AG08395 (cell line): ENCODE measurements at places on chromosomes 4 and X.
A peak's percentile ranks its signal among the peaks of the same experiment; 100 is the strongest.

DNA sequence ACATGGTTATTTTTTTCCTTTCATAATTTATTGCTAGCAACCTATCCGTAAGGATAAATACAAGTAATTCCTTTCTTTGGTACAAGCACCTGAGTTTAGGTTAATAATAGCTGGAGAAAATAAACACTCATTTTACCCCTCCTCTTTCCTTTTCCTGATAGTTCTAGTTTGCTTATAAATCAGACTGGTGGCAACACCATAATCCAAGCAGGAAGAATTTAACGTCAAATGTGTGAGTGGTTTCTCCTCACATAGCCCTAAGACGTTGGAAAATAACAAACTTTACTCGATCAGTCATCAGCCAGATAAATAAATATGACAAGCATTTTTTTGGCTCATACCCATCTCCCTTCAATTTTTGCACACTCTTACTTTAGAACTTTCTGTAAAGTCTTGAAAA, 190.3 kb upstream of the FAM241A start:
- no peak for DNase-seq

- no peak for DNase-seq
Observed at GRCh38 chrX:19659929-19660328, 144.6 kb upstream of the MAP3K15 start.

GRCh38 chrX:133658293-133658911, 243.1 kb upstream of the GPC4 start:
- no peak for DNase-seq

DNA sequence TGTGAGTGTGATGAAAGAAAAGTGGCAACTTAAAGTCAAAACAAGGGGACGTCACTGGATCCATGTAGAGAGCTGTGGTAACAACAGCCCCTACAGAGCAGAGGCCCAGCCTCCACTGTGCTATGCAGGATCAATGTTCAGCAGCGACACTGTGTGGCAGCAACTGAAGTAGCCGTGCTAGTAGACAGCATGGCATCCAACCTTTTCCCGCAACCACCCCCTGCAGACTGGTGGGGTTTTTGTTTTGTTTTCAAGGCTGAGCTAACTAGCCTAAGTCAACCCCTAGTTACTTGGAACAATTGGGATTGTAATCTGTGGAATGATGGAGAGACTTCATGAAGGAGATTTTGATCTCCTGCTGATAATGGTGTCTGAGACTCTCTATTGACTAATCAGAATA, 44.4 kb upstream of the PPARGC1A start:
- no peak for DNase-seq

GRCh38 chr4:40957281-40957680, 207.5 kb downstream of the NSUN7 start:
- no peak for DNase-seq

- no peak for DNase-seq
Observed at GRCh38 chrX:108025954-108026600, 18.8 kb upstream of the VSIG1 start.

DNA sequence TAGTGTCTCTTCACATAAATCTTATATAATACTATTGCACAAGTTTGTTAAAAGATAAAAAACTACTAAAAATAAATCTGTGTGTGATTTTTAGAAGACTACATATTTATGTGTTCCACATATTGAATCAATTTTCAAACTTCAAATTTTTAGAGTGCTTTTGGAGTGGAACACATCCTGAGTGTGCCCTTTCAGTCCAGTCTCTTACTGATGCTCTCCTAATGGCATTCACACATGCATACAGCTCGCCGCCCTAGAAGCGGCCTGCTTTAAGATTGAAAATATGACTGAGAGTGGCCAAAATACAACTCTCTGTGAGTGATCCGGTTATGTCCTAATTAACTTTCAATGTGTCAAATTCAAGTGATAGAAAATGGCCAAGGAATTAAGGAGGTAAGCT, 628.8 kb downstream of the ANKRD50 start:
- DNase-seq = no peak

DNA sequence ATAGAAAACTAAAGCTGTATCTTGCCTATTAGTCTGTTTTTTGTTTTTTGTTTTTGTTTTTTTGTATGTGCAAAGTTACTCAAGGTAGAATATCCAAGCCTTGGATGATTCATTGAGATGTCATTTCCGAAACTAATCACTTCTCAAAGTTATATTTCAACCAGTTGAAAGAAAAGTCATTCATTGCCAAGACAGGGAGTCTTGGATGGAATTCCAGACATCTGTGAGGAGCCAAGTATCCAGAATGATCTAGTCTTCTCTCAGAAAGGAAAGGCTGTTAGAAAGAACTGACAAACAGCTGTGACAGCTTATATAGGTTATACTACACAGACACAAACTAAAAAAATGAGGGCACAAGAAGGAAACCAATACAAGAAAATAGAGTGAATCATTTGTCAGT, 141.1 kb upstream of the NDST3 start:
- no peak for DNase-seq

DNA sequence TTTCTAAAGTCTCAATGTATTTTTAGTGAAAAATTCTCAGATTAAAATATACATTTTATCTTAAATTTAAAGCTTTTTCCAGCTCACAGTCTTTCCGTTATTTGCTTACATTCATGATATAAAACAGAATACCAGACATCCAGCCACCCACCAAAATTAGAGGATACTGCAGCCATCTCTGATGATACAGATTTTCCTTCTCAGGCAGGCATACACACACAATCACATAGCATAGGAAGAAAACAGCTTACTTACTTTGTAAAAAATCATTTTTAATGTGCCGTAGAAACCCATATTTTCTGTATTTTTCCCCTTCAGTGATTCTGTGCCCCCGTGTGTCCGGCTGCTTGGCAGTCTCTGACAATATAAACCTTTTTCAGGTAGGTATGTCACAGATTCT, 183.7 kb downstream of the FBXW7 start:
- no peak for DNase-seq

DNA sequence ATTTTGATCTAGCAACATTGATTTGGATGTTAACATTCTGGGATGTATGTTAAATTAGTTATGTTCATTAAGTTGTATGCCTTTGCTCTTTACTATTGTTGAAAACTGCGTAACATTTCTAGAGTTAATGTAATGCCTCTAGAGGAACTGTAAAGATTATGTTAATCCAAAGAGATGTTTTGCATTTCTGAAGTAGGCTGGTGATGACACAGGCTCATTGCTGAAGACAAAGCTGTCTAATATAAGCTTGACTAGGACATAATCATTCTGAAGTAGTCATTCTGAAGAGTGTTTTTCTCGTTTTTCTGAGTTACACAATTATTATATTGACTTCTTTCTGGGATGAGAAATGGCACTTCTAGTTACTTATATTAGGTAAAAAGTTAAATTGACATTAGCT, 72.9 kb downstream of the LRP2BP start:
- no peak for DNase-seq

DNA sequence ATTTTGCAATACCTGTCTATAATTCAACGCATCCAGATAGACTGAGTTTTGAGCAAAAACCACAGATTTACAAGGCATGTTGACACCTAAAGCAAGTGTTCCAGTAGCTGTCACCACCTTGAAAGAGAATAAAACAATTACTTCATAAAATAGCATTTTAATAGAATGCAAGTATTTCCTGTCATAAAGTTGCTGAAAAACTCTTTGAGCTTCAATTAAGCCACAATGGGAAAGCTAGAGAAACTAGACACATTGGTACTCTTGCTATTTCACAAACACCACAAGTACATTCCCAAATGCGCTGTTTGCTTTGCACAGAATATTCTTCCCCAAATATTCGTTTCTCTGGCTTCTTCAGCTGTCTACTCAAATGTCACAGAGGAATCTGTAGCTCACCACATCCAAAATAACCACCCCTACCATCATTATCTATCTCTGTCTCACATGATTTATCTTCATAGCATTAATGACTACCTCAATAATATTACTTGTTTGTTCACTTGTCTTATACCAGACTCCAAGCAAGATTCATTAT, 70.3 kb downstream of the DDX60 start:
- DNase-seq = no peak

GRCh38 chr4:153495480-153496193, 29.5 kb downstream of the TMEM131L start:
- DNase-seq = no peak

GRCh38 chr4:129532573-129532972, 436.6 kb downstream of the C4orf33 start:
- DNase-seq = no peak

DNA sequence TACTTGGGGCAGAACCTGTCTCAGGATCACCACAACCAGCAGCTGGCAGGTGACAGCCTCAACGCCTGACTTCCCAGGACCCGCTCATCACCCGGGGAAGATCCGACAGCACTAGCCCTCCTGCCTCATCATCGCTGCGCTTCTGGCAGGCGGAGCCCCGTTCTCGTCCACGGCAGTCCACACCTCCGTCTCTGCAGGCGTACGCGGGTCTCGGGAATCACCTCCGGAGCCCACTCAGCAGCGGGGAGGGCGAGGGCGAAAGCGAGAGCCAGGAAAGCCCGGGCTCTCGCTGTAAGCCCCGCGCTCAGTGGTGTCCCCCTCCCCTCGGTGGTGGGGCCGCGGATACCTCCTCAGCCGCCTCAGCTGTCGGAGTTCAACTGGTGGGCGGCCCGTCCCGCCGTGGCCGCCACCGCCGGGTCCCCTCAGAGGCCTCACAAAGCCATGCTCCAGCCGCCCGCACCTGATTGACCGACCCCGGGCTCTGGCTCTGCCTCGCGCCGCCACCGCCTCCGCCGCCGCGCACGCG, 518 bp upstream of the CNKSR2 start:
- DNase-seq = no peak

DNA sequence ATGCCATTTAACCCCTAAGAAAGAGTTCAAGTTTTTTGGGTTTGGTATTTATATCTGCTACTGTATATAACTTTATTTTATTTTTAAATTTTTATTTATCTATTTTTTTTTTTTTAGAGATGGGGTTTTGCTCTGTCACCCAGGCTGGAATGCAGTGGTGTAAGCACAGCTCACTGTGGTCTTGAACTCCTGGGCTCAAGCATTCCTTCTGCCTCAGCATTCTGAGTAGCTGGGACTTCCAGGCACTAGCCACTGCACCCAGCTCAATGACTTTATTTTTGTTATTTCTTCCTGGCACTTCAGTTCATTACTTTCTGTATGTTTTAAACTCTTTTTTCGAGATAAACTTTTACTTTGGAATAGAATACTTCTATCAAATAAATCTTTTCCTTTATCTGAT, 42.4 kb upstream of the PGAM4 start:
- DNase-seq = no peak

- DNase-seq = peak; percentile 54
Observed at GRCh38 chr4:151541389-151542071, 132.6 kb downstream of the FHIP1A start.

- DNase-seq = no peak
Observed at GRCh38 chr4:137656661-137657060, 124.4 kb upstream of the PCDH18 start.

GRCh38 chr4:103915224-103915869, 195.6 kb upstream of the TACR3 start:
- DNase-seq = peak; percentile 11

DNA sequence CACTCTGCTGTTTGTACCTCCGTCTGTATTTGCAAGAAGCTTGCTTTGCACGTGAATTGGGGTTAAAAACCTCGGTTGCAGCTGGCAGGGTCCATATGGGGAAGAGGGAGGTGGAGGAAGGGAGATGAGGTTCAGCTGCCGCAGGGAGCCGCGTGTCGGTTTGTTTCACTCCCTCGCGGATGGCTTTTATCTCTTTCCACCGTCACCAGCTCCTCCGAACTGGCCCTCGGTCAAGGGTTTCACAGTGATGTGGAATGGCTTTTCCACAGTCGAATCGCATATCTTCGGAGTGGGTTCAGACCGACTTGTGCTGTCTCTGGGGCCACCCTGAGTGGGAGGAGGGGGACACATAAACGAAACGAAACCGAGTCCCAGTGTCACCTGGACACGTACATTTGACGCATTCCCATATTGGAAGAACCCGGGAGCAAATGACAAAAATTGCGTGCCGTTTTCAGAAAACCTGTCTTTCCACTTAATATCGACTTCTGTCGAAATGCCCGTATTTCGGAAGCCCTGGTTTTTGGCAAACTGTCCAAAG, 929 bp downstream of the ZBTB33 start:
- peak; percentile 11 for DNase-seq

DNA sequence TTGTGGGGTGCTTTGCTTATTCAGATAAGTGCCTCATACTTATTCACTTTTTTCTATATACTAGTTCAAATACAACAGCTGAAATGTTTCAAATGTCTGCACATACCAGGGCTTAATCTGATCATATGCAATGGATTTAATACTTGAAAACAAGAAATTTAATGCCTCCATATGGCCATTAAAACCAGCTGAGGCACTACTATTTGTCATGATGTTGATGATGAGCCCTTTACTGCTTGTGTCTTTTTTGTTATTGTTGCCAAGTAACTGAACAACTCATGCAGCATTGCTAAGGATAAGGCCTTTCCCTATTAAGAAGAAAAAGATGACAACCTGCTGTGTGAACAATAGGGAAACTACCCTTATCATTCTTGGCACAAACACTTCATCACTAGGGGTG, 52.5 kb downstream of the MAGEB10 start:
- DNase-seq = no peak
